ENCODE measurements at places on chromosomes 12 and 14. TPM values are rescaled to one million over a fixed set of nuclear protein-coding genes. Genes with fewer than 3 reads are reported as not detected.

The P2RX2 gene
- 1.6 TPM for total RNA-seq

The DHRS4L2 gene
- total RNA-seq = 10.2 TPM

The PLA2G1B gene
- total RNA-seq = 1.8 TPM

The TAS2R20 gene
- total RNA-seq = 0.81 TPM

The SOAT2 gene
- total RNA-seq = not detected

The STK38L gene
- total RNA-seq = 47.2 TPM

GRCh38 chr14:87667659-87668058, 325.3 kb downstream of the GALC start:
- DNase-seq = no peak

- peak; percentile 65 for DNase-seq
Measured at GRCh38 chr12:26097046-26097878, 27.6 kb downstream of the BHLHE41 start.

GRCh38 chr12:103589517-103589916, 2.4 kb downstream of the STAB2 start:
- no peak for DNase-seq

DNA sequence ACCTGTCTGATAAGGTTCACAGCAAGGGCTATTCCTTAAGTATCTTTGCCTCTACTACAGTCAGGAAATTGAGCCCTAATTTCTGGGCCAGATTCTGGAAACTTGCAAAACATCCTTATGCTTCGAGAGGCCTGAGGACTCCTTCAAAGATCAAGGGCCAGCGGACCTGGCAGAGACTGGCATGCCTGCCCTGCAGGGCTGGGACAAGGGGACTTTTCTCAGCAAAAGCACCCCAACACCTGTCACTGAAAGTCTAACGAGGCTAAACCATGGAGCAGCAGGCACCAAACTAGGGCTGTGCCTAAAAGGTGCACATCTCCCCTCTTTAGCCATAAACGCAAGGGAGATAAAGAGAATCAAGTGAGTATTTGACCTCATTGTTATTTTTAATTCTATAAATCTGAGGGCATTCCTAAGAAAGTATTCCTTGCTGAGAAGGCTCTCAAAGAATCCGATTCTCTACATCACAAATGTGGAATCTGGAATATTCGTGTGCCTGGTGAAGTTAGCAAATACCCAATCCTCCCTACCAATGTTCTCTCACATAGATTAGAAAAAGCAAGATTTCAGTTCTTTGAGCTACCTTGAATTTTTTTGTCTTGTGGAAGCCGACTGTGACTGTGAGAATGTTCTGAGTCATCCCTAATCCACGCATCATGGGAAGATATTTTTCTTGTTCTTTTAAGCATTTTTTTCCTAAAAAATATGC, 328.2 kb upstream of the NOVA1 start:
- no peak for DNase-seq

GRCh38 chr12:92141591-92142121, 4.0 kb downstream of the BTG1 start:
- no peak for DNase-seq

DNA sequence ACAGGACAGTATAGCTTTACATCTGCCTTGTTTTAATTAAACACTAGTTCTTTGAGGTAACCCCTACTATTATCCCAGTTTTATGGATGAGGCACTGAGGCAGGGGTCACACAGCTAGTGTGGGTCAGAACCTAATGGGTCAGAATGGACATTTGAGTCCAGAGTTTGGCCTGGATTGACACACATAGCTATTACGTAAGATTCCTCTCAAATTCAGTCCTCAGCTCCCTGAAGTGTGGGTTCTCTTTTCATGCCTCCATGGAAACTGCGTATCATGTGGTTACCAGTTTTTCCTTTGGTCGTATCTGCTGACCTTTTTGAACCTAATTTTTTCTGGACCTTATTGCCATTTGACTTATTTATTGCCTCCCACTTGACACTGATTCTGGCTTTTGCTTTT, 40.4 kb downstream of the PSEN1 start:
- DNase-seq = no peak

DNA sequence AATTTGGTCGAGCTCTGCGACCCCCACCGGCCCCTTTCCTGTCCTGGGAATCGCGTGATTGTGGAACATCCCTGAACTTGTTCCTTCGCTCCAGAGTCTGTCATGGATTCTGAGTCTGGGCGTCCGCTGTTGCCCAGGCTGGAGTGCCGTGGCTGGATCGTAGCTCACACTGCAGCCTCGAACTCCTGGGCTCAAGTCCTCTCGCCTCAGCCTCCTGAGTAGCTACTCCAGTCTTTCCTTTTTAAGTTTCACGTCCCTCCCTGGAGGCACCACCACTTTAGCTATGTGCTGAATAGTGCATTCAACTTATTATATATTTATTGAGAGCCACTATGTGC, 698 bp downstream of the ACOT6 start:
- no peak for DNase-seq

- no peak for DNase-seq
Measured at GRCh38 chr12:62760779-62761178, 174.2 kb downstream of the PPM1H start.

DNA sequence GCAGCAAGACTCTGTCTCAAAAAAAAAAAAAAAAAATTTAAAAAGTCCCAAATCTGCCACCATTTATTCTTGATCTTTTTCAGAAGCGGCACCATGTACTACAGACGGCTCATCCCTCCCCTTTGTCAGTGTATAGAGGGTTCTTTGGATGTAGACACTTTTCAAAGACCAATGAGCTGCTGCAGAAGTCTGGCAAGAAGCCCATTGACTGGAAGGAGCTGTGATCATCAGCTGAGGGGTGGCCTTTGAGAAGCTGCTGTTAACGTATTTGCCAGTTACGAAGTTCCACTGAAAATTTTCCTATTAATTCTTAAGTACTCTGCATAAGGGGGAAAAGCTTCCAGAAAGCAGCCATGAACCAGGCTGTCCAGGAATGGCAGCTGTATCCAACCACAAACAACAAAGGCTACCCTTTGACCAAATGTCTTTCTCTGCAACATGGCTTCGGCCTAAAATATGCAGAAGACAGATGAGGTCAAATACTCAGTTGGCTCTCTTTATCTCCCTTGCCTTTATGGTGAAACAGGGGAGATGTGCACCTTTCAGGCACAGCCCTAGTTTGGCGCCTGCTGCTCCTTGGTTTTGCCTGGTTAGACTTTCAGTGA, 6.5 kb upstream of the ACACB start:
- no peak for DNase-seq

- no peak for DNase-seq
Measured at GRCh38 chr12:67590149-67590790, 58.3 kb upstream of the DYRK2 start.

GRCh38 chr12:52189376-52190174, 2.2 kb downstream of the KRT80 start:
- no peak for DNase-seq

DNA sequence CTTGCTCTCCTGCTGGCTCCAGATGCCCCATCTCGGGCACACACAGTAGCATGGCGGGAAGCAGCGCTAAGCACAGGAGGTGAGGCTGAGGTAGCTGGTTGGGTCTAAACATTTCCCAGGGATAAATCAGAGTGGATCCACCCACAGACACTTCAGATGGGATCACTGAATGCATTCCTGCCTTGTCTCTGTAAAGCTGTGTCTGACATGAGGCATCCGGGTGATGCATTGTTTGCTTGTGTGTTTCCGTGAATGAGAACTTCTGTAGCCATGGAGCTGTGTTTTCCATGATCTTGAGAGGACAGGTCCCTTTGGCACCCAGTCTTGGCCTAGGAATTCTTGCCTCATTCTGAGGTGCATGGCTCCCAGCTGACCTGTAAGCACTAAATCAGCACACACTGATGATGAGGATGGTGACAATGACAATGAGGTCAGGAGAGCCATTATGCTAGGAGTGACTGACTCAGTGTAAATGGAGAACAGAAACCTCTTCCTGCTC, 6.7 kb upstream of the KRT75 start:
- DNase-seq = no peak

DNA sequence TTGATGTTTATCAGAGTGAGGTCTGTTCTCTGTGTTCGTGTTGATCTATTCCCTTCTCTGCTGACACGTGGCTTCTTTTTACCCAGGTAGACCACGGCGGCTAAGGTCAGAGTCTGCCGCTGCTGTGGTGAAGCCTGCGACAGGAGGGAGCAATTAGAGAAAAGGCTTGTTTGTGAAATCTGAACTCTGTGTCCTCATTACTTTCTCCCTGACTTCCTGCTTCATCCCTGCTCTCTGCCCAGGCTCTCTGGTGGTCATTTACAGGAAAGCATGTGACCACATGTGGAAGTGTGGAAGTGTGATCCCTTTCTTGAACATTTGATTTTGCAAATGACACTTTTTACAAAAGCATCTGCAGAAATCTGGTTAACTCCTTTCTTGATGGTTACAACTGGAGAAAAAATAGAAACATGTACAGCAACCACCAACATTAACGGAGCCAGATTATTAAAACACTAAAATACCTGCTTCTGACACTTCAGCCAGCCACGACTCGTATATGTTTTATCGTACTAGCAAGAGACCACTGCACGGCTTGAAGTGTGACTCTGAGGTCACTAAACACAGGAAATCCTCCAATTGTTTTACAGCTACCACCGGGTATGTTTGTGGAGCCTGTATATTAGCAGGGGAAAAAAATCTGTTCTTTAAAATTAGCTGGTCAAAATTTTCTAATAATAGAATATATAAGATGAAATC, 388.6 kb upstream of the TMPO start:
- DNase-seq = no peak

DNA sequence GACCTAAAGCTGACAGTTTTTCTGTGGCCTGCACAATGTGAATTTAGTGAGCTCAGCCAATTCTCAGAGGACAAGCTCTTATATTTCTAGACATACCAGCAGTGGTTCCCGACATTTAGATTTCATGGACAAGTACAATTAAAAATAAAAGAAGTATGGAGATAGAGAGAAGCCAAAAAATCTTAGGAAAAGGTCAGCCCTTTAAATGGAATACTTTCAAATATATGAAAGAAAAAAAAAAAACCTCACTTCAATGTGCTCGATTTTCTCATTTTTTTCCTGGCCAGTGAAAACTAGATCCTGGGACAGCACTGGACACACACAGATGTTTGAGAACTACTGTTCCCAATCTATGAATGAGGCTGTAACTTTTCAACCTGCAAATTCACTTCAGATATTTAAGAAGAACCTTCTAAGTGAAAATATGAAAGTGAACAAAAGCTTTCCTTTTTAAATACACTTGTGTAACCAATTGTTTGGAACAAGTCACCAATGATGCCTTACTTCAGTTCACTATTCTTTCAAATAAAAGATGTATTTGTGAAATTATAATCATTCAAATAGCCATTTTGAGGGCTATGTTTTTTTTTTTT, 109.4 kb downstream of the SLC38A1 start:
- no peak for DNase-seq

- DNase-seq = no peak
Measured at GRCh38 chr14:53278602-53279506, 125.7 kb upstream of the DDHD1 start.

DNA sequence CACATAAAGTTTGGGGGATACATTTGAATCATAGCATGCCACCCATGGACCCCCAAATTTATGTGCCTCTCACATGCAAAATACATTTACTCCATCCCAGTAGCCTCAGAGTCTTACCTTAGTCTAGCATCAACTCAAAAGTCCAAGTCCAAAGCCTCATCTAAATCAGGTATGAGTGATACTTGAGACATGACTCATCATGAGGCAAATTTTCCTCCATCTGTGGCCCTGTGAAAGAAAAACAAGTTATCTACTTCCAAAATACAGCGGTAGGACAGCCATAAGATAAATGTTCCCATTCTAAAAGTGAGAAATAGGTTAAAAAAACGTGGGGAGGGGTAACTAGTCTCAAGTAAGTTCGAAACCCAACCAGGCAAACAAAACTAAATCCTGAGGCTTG, 444.2 kb downstream of the SNAPC1 start:
- DNase-seq = no peak

DNA sequence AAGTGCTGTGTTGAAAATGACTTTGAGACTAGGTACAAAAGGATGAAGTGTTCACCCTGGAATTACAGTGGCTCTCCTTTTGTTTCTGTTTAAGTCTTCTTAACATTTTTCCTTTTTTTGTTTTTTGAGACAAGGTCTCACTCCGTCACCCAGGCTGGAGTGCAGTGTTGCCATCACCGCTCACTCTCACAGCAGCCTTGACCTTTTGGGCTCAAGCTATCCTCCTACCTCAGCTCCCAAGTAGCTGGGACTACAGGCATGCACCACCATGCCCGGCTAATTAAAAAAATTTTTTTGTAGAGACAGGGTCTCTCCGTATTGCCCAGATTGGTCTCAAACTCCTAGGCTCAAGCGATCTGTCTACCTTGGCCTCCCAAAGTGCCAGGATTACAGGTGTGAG, 20.1 kb downstream of the ERC1 start:
- DNase-seq = no peak

DNA sequence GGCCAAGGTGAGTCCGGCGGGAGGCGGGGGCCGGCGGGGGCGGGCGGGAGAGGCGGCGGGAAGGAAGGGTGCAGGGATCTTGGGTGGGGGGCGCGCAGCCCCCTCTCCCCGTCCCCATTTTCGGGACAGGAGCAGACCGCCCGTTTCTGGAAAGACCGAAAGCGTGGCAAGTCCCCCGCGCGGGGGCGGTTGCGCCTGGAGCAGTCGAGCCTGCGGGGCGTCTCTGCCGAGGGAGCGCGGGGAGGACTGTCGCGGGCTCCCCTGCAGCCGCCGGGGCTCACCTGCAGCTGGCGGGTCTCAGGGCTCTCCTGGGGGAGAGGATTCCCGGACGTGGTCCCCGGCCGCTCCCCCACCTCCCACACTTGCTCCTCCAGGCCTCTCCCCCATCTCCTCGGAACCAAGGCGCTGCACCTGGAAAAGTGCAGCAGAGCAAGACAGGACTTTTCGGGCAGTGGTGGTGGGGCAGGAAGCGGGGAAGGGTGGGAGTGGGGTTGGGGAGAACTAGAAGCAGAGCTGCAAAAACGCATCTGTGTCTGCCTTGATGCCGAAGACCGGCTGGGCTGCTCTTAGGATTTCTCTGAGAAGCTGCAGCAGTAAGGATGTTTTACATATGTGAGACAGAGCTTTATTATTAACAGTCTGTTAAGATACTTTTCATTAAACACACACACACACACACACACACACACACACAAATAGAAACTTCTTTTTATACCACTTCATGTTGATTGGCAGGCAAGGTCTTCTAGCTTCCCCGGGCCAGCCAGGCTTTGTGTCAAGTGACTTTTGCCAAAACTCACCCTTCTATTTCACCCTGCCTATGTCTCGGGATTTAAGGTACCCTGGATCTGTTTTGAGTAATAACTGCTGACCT, 677 bp downstream of the C12orf75 start:
- peak; percentile 25 for DNase-seq
